ENCODE measurements at places on chromosomes 2 and 18. TPM values are rescaled to one million over a fixed set of nuclear protein-coding genes. Genes with fewer than 3 reads are reported as not detected.

The VWA3B gene
- total RNA-seq = not detected

The CARF gene
- 10.5 TPM for total RNA-seq

The SLC40A1 gene
- 1,625 TPM for total RNA-seq

GRCh38 chr2:11750917-11751316 lies 4.5 kb downstream of the LPIN1 start:
- H3K27me3 ChIP-seq = no peaks in the 10 kb centered on the region
- no peak for DNase-seq
- H3K27ac ChIP-seq = no peak overlapping the region
- H3K4me3 ChIP-seq = no peak overlapping the region

DNA sequence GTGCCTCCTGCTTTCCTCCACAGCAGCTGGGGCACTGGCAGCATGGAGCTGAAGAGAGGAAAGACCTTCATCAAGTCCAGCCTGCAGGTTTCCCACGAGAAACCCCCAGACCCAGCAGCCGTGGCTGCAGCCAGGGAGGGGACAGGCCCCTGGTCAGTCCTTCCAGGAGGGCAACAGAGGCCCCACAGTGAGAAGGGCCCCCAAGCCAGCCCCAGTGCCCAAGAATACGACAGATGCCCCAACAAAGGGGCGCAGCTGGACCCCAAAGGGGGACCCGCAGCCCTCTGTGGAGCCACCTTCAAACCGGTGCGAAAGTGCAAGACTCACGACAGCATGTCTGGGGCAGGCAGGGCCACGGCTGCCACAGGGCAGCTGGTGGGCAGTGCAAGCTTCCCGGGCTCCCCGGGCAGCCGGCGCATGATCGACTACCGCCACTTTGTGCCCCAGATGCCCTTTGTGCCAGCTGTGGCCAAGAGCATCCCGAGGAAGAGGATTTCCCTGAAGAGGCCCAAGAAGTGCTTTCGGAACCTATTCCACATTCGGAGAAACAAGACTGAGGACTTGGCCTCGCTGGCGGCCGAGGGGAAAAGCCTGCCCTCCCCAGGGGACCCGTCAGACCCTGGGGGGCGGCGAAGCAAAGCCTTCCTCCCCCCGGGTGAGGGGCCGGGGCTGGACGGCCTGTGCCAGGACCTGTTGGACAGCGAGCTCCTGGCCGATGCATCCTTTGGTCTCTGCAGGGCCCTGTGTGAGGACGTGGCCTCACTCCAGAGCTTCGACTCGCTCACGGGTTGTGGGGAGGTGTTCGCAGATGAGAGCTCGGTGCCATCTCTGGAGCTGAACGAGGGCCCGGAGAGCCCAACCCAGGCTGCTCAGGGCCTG lies 6.9 kb downstream of the AMER3 start:
- no peaks in the 10 kb centered on the region for H3K4me1 ChIP-seq
- H3K36me3 ChIP-seq = no peaks in the 10 kb centered on the region
- no peak for DNase-seq
- peaks cover 6% of the 10 kb centered on the region for H3K27me3 ChIP-seq
- no peak overlapping the region for H3K4me3 ChIP-seq

DNA sequence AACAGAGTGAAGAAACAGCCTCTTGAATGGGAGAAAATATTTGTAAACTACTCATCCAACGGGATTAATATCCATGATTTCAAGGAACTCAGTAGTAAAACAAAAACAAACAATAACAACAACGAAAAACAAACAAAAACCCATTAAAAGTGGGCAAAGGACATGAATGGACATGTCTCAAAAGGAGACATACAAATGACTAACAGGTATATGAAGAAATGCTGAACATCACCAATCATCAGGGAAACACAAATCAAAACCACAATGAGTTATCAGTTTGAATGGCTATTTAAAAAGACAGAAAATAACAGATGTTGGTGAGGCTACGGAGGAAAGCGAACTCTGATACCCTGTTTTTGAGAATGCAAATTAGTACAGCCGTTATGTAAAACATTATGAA lies 224.8 kb upstream of the NRXN1 start:
- H3K36me3 ChIP-seq = no peaks in the 10 kb centered on the region
- no peak for DNase-seq
- no peaks in the 10 kb centered on the region for H3K4me1 ChIP-seq
- H3K4me3 ChIP-seq = no peak overlapping the region

DNA sequence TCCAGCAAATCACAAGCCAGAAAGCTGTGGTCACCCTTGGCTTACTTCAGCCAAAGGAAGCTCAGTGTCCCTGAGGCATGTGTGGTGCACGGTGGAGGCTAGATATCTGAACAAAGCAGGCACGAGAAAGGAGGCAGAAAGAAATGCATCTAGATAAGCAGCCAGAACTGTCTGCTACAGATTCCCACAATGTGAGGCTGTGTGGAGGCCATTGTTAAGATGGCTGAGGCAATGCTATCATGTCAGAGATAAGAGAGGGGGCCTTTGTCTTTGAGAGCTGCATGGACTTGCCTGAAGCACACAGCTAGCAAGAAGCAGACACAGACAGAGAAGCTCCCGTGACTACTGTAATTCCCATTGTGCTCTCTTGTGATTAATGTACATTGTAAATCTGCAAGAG lies 110.5 kb upstream of the LYPD6 start:
- no peaks in the 10 kb centered on the region for H3K36me3 ChIP-seq
- no peak overlapping the region for H3K4me3 ChIP-seq
- no peak overlapping the region for H3K27ac ChIP-seq

- DNase-seq = no peak
- no peak overlapping the region for H3K27ac ChIP-seq
- no peak overlapping the region for H3K4me3 ChIP-seq
- H3K4me1 ChIP-seq = no peaks in the 10 kb centered on the region
- H3K27me3 ChIP-seq = no peaks in the 10 kb centered on the region
These were observed 462.7 kb downstream of the TGIF1 start for GRCh38 chr18:3912705-3913104.
